ENCODE measurements at places on chromosomes 11 and 22.
A peak's percentile ranks its signal among the peaks of the same experiment; 100 is the strongest.

DNA sequence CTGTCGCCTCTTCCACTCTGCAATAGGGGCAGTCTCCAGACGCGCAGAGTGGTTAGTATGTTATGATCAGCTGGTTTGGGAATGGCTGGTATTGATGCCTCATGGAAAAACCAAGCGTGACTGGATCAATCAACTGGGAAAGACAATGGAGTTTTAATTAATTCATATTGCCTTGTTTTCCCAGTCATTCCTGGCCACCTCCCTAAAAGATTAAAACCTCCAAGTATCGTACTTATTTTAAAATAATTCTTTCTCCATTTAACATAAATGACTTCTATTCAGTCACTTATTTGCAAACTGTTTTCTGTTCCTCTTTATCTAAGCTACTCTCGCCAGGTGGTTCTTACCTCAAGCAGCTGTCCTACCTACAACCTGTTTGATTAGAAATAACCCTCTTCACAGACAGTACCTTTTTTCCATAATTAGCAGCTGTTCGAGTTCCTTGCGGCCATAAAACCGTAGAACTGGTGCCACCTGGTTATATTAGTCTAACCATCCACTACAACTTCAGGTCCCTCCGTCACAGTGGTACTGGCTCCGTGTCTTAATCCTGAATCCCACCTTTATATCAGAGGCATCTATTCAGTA is 898 bp downstream of the ZNF215 start:
- no peak for DNase-seq

DNA sequence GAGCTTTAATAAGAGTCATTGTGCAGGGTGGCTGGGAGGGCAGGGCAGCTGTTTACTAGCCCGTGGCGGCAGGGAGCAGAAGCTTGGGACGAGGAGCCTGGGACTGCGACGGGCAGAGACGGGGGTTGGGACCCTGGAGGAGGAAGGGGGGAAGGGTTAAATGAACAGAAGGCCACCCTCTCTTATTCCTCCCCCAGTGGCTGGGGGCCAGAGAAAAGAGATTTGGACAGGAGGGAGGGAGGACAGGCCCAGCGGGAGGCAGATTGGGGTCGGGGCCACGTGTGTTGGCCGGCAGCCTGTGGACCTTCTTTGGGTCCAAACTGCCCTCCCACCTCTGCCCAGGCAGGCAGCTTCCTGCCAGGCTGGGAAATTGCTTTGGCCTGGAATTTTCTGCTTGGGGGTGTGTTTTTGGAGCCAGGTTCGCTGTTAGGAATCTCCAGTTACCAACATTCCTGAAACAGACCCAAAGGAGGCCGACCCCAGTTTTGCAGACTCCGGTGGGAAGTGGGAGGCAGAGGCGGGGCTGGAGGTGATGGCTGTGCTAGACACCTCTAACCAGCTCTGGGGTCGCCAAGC is 50.2 kb downstream of the APOL3 start:
- peak; percentile 32 for DNase-seq

DNA sequence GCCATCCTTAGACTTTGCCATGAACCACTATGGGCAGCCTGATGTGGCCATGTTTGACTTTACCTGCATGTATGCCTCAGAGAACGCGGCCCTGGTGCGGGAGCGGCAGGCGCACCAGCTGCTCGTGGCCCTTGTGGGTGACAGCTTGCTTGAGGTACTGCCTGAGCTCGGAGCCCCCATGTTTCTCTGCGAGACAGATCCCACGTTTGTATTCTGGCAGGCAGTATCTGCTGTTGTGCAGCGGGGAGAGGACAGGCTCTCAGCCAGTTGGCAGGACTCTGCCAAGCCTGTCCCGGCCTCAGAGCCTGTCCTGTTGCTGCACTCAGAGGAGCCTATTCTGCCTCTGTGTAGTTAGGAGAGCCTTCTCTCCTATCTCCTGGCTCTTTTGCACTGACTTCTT is 109.9 kb downstream of the MICAL2 start:
- DNase-seq: no peak

DNA sequence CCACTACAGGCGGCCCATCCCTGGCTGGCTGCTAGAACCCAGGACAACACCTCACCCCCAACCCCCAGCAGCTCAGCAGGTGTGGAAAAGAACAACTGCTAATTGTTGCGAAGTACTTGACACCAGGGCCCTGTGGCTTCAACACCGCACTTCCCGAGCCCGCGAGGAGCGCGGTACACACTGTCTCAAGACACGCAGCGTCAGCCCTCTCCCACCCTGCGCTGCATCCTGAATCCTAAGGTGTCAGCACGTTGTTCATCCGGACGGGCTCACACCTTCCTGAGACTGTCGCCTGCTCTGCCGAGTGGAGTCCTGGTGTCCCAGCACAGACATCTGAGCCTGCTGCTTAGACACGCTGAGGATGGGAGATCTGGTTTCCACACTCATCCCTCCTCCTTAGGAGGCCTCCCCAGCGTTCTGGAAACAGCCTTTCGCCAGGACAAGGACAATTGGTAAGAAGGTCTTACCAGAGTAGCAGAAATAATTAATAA is 1336.2 kb downstream of the BRD1 start:
- no peak for DNase-seq

- no peak for DNase-seq
Measured at GRCh38 chr11:119863236-119863635, 134.2 kb upstream of the NECTIN1 start.

DNA sequence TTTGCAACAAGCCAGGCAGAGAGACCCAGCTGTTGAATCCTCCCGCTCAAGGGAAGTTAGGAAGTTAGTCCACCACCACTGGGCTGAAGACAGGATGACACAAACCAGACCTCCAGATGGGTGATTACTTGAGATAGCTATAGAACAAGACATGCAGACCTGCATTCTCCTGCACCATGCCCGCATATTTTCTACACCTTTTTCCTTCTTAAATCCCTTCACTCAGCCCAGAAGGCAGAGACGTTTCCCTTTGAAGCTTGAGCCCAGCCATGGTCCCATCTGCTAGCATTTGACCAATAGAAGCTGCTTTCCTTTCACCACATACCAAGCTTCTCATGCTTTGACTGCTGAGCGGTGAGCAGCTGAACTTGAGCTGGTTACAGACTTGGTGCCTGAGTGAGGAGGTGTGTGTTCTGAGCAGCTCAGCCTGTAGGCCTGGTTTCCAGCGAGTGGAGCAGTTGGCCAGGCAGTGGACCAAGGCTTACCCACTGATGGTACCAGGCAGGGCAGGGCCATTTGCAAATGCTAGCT is 29.2 kb upstream of the CBX6 start:
- no peak for DNase-seq

DNA sequence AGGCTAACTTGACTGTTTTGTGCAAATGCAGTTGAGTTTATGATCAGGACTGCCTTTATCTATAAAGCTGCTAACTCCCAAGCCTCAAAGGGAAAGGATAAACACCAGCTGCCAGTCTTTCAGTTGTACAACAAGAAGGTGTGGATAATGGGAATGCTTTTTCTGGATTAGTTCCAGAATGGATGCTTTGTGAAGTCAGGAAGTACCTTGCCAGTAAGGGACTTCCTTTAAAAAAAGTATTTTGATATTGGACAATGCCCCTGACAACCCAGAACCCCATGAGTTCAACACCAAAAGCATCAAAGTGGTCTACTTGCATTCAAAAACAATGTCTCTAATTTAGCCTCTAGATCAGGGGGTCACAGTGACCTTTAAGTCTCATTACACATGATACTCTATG is 32.0 kb downstream of the OR5A2 start:
- DNase-seq: no peak

DNA sequence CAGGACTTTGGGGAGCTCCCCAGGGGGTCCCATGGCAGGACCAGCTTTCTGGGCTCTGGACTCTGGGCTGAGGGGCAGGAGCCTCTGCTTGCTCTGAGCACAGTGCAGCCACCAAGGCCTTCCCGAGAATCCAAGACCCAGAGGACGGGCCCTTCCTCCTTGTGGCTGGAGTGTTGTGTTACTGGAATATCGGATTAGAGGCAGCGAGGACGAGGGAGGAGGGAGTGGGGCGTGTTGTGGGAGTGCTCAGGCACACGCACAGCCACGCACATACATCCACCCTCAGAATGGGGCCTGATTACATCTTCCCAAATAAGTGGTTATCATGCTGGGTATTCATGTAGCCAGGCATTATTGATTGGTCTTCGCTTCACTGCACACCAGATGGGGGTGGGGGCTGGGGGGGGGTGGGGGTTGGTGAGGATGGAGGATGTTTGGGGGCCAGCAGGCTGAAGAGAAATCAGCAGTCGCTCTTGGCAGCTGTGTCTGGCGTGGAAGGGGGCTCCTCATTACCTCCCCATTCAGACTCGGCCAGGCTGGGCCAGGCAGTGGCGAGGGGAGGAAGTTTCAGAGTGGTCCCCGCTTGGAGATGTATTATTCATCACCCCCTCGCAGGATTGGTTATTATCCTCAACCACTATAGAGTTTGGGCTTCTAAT is 120.9 kb downstream of the ST3GAL4 start:
- DNase-seq: no peak

Data from astrocyte of the cerebellum (primary cell).